ENCODE measurements at places on chromosomes 12 and 14.

DNA sequence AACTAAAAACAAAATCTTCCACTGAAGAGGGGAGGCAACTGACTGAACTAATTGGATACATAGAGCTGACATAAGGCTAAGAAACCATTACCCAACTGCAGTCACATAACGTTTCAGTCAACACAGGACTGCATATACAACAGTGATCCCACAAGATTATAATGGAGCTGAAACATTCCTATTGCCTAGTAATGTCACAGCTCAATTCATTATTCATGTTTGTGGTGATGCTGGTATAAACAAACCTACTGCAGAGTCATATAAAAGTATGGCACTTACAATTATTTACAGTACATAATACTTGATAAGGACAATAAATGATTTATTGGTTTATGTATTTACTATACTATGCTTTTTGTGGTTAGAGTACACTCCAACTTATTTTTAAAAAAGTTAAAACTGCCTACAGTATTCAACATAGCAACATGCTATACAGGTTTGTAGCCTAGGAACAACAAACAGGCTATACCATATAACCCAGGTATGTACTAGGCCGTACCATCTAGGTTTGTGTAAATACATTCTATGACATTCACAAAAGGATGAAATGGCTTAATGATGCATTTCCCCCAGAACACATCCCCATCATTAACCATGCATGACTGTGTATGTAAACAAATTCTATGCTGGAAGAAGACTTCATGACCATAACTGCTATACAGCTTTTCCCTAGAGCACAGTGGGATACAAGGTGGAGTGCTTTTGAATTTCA, 4.3 kb downstream of the NAP1L1 start:
- DNase-seq = no peak

- no peak for DNase-seq
Measured at GRCh38 chr12:122072031-122072970, 6.3 kb upstream of the MLXIP start.

- DNase-seq = no peak
Measured at GRCh38 chr14:32947792-32948191, 9.1 kb downstream of the NPAS3 start.

GRCh38 chr14:45633220-45633984, 380.4 kb upstream of the MIS18BP1 start:
- no peak for DNase-seq

GRCh38 chr12:98403936-98404335, 111.5 kb upstream of the TMPO start:
- no peak for DNase-seq

DNA sequence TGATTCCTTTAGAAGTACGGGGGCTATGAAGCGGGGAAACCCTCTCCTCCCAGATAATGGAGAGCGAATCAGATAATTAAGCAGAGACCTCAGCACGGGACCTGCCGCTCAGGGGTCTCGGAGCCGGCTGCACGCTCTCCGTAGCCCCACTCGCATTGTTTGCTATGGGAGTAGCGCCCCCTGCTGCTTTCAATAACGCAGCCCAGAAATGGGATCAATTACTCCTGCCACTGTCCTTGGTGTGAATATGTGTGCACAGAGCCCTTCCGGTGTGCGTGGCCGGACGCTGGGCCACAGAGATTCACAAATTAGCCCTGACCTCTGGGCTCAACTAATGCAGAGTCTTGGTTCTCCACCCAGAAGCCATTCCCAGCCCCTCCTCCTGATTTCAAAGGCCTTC, 76.4 kb upstream of the TMEM132C start:
- DNase-seq = no peak

- no peak for DNase-seq
Measured at GRCh38 chr12:105164068-105164467, 56.5 kb downstream of the WASHC4 start.

- no peak for DNase-seq
Measured at GRCh38 chr12:115185506-115185905, 501.5 kb upstream of the TBX3 start.

DNA sequence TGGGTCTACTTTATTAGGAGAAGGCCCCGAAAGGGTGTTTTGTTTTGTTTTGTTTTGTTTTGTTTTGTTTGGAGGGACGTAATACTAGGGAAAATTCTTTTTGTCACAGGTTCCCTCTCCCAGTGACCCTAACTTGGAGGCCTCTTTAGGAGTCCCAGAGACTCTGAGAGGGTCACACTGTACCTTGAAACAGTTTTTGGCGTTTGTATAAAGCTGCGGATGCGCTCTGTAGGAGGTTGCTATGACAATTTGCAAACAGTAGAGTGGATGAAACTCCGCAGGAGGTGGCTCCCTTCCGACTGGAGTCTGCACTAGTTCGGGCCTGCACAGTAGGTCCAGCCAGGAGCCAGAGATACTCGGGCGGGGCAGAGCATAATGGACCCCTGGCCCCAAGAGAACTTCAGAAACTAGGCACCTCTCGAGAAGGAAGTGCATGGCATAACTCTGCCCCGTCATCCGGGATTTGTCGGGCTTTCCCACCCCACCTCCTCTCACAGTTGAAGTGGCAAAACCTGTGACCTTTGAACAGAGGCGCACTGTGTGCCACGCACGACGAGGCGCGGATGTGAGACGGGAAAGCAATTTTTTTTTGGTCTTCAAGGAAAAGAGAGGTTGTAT, 1.3 kb upstream of the DYRK2 start:
- no peak for DNase-seq

- DNase-seq = no peak
Measured at GRCh38 chr12:89051065-89051677, 301.1 kb downstream of the DUSP6 start.

GRCh38 chr12:22250762-22251161, 83.7 kb downstream of the ST8SIA1 start:
- DNase-seq = no peak

- DNase-seq = no peak
Measured at GRCh38 chr12:88793096-88793495, 212.8 kb upstream of the KITLG start.

DNA sequence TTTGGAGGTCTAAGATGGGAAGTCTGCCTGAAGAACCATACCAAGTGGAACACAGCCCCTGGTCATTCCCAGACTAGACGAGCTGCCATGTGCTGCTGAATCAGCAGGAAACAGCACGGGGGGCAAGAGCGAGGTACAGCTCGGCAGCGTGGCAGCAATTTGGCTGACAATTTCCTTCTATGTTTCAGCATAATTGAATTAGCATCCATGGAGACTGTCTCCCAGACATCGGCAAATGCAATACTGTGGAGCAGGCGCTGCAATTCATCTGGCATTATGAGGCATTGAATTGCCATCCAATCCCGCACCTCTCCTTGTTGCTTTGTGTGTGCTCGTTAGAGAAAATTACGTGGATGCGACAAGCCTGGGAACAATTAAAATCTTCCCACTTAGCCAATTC, 46.0 kb upstream of the CCDC60 start:
- DNase-seq = no peak

- DNase-seq = no peak
Measured at GRCh38 chr12:76399040-76399439, 50.8 kb upstream of the BBS10 start.

DNA sequence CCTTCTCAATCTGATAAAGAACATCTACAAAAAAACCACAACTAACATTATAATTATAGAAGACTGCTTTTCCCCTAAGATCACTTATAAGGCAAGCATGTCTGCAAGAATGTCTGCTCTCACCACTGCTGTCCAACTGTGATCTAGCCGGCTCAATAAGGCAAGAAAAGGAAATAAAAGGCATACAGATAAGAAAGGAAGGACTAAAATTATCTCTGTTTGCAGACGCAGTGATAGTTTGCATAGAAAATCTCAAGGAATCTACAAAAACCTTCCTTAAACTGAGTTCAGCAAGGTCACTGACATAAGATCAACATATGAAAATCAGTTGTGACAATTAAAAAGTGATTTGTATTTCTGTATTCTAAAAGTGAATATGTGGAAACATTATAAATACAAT, 138.0 kb upstream of the EGLN3 start:
- DNase-seq = no peak

GRCh38 chr12:75982979-75983660, 48.5 kb downstream of the PHLDA1 start:
- no peak for DNase-seq

GRCh38 chr12:40692765-40693206, 547 bp downstream of the CNTN1 start:
- no peak for DNase-seq

DNA sequence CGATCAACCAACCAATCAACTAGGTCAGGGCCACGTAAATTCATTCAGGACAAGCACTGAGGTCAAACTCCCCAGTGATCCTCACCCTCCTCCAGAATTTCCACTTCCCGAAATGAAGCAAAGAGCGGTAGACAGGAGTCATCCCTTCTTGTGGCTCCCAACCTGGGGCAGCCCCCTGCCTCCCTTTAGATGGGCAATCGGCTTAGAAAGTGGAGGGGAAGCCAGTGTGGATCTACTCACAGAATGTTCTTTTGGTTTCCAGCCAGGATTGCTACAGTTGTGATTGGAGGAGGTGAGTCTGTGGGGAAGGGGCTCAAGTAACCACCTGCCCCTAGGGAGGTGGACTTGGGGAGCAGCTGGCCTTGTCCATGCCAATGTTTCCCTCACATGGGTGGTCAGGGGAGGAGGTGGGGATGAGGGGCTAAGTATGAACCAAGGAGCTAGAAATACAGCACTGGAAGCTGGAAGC, 4.1 kb downstream of the IFI27 start:
- DNase-seq = no peak

DNA sequence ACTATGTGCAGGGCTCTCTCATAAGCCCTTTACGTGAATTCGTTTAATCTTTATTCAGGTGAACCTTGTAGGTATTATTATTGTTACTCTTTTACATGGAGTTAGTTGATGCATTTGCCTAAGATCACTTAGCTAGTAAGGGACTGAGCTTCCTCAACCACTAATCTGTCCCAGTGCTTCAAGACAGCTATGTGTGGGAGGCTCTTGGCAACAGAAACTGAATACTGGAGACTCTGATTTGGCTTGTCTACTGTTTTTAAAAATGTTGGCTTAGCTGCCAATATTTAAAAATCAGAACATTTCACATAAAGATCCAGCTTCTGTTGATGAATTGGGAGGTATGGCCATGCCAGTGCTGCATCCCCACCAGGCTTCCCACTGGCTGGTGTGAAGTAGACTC, 6.8 kb downstream of the KNTC1 start:
- DNase-seq = no peak

DNA sequence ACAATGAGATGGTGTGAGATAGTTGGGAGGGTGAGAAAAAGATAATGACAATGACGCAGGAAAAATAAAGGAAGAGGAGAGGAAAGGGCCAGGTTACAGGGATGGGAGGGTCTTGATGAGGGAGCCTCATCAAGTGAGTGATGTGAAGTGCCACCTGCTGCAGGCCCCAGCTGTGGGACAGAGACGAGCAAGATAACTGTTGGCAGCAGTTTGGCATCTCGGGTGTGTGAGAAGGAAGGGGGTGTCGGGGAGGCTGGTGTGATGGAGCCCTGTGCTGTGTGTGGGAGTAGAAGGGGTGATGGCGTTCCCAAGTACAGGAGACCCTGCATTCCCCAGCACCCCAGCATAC, 11.4 kb upstream of the TAC3 start:
- no peak for DNase-seq

GRCh38 chr14:32940066-32940651, 1.5 kb downstream of the NPAS3 start:
- DNase-seq = no peak

DNA sequence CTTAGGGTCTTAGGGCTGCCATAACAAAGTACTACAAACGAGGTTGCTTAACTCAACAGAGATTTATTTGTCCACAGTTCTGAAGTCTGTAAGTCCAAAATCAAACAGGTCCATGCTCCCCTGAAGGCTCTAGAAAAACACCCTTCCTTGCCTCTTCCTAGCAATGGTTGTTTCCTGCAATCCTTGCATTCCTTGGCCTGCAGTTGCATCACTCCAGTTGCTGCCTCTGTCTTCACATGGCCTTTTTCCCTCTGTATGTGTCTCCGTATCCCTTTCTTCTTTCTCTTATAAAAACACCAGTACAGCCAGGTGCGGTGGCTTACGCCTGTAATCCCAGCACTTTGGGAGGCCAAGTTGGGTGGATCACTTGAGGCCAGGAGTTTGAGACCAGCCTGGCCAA, 17.4 kb downstream of the KCNMB4 start:
- no peak for DNase-seq

GRCh38 chr12:53476769-53477209, 22.5 kb downstream of the MAP3K12 start:
- no peak for DNase-seq

DNA sequence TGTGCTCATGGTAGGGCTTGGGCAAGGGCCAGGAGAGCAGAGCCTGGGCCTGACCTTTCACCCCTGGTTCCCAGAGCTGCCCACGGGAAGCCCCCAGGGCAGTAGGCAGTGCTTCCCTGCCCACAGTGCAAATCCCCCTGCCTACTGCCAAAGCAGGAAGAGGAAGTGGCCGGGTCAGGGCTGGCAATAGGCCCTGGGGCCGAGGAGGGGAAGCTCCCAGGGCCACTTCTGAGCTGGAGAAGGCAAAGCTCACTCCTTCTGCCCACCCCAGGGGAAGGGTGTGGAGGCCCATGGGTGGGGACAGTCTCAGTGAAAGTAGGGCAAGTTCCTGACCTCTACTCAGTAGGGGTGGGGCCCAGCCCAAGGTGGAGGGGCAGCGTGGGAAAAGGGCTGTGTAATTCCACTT, 5.4 kb upstream of the NR4A1 start:
- no peak for DNase-seq

GRCh38 chr12:111450676-111451075, 45.0 kb downstream of the SH2B3 start:
- no peak for DNase-seq

DNA sequence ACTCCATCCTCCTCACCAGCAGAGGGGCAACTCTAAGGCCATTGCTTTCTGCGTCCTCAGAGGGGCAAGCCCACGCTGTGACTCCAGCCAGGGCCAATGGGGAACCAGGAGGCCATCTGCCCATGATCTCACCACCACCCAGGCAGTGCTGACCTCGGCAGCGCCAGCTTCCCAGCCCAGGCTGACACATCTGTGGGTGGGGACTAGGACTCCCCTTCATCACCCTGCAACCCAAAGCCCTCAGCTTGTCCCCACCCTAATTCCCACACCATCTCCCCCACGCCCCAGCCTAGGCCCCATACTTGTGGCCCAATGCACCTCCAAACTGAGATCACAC, 58.6 kb downstream of the VWF start:
- DNase-seq = no peak

DNA sequence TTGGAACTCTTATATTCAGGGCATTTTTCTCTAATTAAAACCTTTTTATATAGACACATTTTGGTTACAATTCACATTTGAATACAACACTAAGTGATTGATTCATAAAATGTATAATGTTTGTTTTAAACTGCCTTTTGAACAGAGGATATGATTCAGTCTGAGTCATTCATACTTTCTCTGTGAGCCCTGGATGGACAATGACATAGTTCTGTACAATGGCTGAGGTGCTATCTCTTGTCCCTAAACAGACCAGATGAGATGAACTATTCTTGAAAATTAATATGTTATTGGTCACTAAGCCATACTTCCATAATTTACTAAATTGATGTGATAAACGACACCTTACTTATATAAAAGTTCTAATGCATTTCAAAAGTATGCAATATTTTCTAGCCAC, 199.7 kb upstream of the ATXN7L3B start:
- DNase-seq = no peak

GRCh38 chr14:31320922-31321766, 99.2 kb downstream of the HEATR5A start:
- DNase-seq = no peak

- DNase-seq = no peak
Measured at GRCh38 chr14:95128140-95128539, 29.2 kb downstream of the DICER1 start.

All from stimulated activated CD4-positive, alpha-beta T cell treated with anti-CD3 and anti-CD28 coated beads, Interleukin-12 subunit alpha, Interleukin-12 subunit beta, amount 100 ng/mL, for 4 hours (primary cell).